ENCODE measurements at places on chromosomes 7 and 10.

- DNase-seq, result peak; percentile 62
Measured at GRCh38 chr7:109579901-109580300, 1010.2 kb downstream of the DNAJB9 start.

DNA sequence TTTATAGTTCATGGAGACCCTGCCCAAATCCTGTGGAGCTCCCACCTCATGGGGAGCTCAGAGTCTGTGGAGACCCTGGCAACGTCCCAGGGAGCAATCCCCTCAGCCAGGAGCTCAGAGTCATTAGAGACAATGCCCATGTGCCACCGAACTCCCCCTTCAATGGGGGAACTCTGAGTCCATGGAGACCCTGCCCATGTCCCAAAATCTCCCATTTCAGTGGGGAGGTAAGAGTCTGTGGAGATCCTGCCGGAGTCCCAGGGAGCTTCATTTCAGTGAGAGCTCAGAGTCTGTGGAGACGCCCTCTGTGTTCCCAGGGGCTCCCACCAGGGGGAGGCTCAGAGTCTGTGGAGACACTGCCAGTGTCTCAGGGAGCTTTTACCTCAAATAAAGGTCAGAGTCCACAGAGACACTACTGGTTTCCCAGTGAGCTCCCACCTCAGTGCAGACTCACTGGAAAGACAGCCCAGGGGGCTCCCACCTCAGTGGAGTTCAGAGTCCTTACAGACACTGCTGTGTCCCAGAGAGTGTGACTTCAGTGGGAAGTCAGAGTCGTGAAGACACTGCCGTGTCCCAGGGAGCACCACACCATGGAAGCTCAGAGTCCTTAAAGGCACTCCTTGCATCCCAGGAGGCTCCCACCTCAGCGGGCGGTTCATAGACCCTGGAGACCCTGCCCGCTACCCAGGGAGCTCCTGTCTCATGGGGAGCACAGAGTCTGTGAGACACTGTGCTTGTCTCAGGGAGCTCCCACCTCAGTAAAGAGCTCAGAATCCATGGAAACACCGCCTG is 5.0 kb downstream of the MYO1G start:
- no peak for DNase-seq

- no peak for DNase-seq
Measured at GRCh38 chr10:128575761-128576160, 449.5 kb upstream of the MKI67 start.

DNA sequence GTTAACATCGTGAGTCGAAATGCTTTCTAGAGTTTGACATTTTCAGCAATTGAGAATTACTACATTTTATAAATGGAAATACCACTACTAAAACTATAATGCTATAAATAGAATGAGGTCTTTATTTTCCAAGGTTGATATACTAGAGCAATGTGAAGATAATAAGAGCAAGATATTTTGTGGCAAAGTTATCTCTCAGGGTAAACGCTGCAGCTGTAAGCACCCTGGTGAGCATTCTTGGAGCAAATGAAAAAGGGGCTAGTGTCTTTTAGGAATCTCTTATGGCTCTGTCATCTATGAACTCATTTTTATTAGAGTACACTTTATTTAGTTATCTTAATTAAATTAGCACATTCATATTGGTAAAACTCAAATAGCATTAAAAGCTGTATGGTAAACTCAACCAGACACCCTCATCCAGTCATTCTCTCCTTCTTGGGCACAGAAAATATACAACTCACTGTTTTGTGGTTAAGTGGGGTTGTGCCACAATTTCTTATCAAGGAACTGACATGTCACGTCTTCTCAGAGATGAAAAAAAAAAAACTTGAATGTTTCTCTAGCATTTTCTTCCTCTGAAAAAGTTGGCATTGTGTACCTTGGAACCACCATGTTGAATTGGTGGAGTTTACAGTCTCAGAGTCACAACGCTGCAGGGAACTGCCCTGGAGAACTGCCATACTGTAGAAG is 289.5 kb upstream of the PFKP start:
- DNase-seq, result no peak

DNA sequence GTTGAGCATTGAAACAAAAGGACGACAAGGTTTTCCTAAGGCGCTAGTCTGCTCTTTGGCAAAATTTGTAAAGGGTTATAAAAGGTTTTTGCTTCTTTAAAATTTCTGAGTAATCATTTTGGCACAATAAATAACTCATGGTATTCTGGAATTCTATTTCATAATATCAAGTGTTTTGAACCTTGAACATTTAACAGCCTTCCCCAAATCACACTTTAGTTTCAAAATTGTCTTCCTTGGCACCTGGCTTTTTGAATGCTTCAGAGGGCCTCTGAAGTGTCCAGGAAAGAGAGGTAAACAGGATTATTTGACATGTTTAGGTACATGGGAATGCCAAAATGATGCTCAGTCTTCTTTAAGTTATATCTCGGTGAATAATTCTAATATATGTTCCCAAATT is 220.8 kb downstream of the PHF14 start:
- no peak for DNase-seq

GRCh38 chr7:70421319-70421718 is 710.6 kb upstream of the GALNT17 start:
- DNase-seq, result no peak

DNA sequence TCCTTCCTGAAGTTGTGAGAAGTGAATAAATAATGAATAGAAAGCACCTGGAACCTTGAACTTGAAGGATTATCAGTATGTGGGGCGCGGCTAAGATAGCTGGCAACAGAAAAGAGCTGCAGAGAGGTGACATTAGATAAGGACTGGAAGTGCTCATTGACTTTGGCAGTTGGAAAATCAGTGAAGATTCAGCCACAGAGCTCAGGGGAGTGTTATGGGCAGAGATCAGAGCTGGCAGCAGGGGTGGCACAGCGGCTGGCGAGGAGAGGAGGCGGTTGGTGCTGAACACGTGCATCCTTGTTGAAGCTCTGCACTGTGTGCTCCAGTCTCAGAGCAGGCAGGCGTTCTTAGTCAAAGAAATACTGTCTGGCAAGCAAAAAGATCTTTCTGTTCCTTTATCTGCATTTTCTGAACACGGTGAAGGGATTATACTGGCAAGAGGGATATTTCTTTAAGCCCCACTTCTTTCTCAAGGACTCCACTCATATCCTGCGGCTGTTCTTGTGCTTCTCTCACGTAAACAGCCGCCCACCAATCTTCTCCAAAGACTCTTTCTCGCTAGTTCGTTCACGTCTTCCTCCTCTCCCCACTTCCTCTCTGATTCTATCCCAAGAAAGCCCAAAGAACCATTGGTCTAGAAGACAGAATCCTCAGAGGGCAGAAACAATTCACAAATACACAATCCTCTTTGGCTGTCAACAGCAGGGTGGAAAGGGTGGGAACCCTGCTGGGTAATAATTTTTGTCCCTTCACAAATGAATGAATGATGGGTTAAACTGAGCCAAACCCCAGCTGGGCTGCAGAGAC is 38.6 kb upstream of the ADD3 start:
- DNase-seq, result no peak

DNA sequence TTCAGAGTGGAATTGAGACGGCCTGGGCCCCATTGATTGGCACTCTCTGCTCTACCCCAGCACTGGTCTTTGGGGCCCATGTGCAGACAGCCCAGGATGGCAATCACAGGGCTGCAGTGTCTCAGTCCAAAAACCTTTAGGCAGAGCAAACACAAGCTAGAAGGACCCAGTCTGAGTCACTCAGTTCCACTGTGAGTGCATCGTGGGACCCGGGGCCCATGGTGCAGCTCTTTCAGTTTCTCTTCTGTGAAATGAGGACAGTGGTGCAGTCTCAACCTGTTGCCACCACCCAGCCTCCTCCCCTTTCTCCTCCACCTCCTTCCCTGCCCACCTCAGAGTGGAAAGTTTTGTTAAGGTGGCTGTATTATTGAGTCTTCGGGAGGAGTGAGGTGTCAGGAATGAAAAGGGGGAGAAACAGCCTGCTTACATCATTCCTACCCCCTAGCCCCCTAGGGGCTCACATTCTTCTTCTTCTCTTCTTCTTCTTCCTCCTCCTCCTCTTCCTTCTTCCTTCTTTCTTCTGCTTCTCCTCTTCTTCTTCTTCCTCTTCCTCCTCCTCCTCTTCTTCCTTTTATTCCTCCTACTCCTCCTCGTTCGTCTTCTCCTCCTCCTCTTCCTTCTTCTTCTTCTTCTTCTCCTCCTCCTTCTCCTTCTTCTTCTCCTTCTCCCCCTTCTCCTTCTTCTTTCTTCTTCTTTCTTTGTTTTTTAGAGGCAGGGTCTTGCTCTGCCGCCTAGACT is 19.5 kb upstream of the CARD11 start:
- no peak for DNase-seq

DNA sequence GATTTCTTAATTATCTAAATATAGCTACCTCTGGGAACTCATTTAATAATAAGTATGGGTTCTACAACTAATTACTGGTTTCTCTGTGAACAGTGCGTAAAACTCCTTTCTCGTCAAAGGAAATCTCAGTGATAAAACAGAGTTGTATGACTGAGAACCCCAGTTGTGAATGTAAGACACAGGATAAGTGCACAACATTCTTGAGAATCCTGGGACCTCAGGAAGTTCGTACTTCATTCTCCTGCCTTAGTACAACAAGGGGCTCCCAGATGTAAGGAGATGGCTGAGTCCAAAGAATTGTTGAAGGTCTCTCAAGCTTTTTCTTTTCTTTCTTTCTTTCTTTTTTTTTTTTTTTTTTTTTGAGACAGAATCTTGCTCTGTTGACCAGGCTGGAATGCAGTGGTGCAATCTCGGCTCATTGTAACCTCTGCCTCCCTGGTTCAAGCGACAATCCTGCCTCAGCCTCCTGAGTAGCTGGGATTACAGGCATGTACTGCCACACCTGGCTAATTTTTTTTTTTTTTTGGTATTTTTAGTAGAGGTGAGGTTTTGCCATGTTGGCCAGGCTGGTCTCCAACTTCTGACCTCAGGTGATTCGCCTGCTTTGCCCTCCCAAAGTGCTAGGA is 12.5 kb downstream of the DENND10 start:
- no peak for DNase-seq

- DNase-seq, result no peak
Measured at GRCh38 chr7:70321016-70321590, 722.8 kb downstream of the AUTS2 start.

- DNase-seq, result peak; percentile 88
Measured at GRCh38 chr10:101031796-101032636, 982 bp downstream of the SFXN3 start.

DNA sequence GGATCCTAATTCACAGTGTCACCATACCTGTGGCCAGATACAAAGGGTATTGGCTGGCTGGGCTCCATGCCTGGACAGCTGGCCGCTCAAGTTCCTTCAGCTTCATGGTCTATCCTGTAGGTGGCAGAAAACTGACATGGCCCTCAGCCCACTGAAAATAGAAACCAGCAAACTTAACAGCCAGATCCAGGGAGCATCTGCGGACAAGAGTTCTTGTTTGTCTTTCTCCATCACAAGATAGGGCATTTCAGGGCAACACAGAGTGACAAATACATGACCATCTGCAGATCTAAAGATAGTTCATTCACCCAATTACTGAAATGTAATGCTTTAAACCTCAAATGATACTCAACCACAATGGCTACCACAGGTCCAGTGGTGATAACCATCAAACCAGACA is 2.8 kb downstream of the SEC31B start:
- no peak for DNase-seq

GRCh38 chr10:620417-620816 is 69.1 kb downstream of the DIP2C start:
- DNase-seq, result no peak

GRCh38 chr7:107826451-107826850 is 23.4 kb upstream of the SLC26A3 start:
- no peak for DNase-seq

GRCh38 chr10:71501402-71501801 is 104.7 kb downstream of the CDH23 start:
- DNase-seq, result no peak

- DNase-seq, result no peak
Measured at GRCh38 chr7:131637859-131638258, 81.4 kb upstream of the PODXL start.

DNA sequence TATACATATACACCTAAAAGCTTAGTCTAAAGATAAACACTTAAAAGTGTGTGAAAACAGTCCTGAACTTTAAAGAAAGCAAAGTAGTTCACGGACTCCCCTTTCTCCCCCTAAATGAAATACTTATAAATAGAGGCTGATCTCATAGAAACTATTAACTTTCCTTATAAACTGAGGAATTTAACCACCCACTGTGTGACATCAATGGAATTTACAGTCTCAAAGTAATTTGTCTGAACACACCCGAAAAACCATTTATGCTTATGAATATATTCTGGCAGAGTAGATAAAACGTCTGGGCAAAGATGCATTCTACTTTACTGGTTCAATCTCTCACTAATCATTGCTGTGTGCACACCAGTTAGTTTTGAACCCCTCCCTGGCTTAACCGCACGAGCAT is 181.8 kb upstream of the DGKB start:
- DNase-seq, result no peak

DNA sequence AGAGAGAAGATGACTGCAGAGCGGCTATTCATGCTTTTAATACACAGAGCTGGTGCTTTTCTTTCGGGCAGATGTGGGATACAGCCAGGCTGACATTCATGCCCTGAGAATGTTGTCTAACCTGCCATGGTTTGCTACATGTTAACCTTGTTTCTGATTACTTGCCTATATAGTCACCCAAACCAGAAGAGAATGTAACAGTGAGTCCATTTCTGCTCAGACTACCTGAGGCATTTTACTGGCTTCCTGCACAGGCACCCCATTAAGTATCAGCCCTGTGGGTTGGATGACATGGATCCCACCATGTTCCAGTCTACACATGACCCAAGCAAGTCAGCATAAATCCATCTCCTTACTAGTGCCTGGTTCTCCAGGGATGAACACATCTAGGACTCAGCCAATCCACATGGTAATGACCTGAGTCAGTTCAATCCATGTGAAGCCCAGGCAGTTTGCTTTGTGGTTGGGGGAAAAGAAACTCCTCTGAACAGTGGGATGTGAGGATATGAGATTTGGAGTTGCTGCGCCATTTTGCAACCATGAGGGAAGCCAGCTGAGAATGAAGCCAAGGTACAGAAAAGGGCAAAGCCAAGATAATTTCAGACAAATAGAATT is 55.7 kb upstream of the MKX start:
- no peak for DNase-seq

- no peak for DNase-seq
Measured at GRCh38 chr7:106283501-106283830, 1.3 kb downstream of the NAMPT start.

DNA sequence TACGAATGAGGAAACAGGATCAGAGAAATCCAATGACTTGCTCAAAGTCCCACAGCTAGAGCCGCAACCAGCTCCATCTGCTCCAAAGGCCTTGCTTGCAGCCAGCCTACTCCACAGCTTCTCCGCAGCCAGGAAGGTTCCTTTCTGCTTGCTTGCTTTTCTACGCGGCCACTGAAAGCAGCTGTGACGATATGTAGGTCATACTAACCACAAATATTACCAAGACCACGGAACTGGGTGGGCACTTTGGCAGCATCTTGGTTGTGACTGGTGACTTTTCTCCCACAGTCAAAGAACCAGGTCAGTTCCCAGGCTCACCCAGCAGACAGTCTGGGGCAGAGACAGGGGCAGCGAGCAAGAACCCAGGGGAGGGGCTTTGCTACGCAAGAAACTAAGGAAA is 86.4 kb downstream of the FAM53B start:
- DNase-seq, result peak; percentile 59
